ENCODE measurements at places on chromosomes 5 and 9.

DNA sequence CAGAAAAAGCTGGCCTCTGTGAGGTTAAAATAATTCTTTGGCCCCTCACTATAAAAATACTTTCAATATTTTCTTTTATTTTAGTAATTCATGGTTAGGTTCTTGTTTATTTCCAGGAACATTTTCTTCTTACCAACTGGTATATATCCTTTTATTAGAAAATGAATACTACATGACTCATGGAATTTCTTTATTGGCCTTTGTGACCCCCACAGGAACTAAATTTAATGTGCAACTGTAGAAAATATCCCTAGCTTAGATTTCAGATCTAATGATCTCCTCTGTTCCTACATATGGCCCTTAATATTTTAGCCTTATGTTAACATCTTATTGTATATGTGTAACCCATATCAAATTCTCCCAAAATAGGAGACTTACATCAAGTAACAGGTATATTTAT is 429.9 kb downstream of the NR2F1-AS1 start:
- H3K4me3 ChIP-seq: no peak overlapping the region
- no peak for DNase-seq
- no peak overlapping the region for H3K27ac ChIP-seq
- no peaks in the 10 kb centered on the region for H3K27me3 ChIP-seq
- H3K4me1 ChIP-seq: no peaks in the 10 kb centered on the region

DNA sequence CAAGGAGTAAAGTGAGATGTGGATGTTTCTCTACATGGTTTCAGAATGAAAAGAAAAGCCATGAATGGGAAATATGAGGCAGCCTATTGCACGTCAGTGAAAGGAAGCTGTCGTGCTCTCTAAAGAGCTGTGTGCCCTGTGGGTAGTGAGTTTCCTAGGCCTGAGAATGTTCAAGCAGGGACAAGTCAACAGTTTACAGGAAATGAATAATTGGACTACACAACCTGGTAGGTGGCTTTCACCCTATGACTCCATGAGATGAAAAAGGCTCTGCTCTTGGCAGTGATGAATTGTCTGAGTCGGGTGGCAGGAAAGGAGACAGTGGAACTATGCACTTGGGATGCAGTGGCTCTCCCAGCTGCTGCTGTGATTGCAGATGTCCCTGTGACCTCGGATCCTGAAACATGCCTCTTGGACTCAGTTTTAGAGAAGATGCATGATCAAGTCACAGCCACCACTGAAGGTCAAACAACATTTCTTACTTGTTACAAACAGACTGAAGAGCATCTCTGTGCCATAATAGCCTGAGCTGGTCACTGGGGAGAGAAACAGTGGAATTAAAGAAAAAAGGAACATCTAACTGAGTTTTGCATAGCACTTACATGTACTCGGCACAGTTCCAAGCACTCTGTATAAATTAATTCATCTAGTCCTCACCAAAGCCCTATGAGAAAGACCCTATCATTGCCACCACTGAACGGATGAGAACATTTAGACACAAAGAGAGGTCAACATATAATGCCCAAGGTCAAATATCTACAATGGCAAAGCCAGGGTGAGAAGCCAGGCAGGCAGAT is 293.7 kb downstream of the SPOCK1 start:
- H3K27me3 ChIP-seq: no peaks in the 10 kb centered on the region
- H3K36me3 ChIP-seq: no peaks in the 10 kb centered on the region
- H3K4me3 ChIP-seq: no peak overlapping the region
- DNase-seq: no peak
- H3K27ac ChIP-seq: no peak overlapping the region

DNA sequence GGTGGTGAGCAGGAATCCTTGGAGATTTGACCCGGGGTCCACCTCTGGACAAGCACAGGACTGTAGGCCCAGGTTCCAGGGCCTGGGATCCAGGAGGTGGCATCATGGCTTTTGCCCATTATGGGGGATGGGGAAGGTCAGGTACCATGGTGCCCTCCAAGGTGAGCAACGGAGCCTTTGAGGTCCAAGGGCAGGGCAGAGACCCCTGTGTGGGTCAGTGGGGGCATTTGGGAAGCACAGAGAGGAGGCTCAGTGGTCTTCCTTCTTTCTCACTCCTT is 117.7 kb downstream of the RXRA start:
- H3K4me1 ChIP-seq: peaks cover 5% of the 10 kb centered on the region
- no peak for DNase-seq
- H3K27ac ChIP-seq: no peak overlapping the region
- H3K36me3 ChIP-seq: no peaks in the 10 kb centered on the region

- peak; percentile 65 for DNase-seq
- no peaks in the 10 kb centered on the region for H3K27me3 ChIP-seq
- peaks cover 8% of the 10 kb centered on the region for H3K4me1 ChIP-seq
- H3K27ac ChIP-seq: no peak overlapping the region
- no peaks in the 10 kb centered on the region for H3K36me3 ChIP-seq
- H3K4me3 ChIP-seq: no peak overlapping the region
These were observed 17.9 kb upstream of the POC5 start for GRCh38 chr5:75734913-75735789.

DNA sequence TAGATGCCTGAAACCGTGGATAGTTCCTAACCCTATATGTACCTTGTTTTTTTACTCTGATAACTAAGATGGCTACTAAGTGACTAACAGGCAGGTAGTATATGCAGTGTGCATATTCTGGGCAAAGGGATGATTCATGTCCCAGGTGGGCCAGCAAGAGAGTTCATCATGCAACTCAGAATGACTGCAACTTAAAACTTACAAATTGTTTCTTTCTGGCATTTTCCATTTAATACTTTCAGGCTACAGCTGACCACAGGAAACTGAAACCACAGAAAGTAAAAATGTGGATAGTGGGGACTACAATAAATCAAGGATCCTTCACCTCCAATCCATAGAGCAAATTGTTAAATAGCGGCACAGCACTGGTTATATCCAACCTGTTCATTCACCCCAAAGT is 30.7 kb upstream of the VCAN start:
- no peaks in the 10 kb centered on the region for H3K4me1 ChIP-seq
- no peak overlapping the region for H3K4me3 ChIP-seq
- no peak overlapping the region for H3K27ac ChIP-seq
- no peaks in the 10 kb centered on the region for H3K36me3 ChIP-seq
- no peaks in the 10 kb centered on the region for H3K27me3 ChIP-seq

DNA sequence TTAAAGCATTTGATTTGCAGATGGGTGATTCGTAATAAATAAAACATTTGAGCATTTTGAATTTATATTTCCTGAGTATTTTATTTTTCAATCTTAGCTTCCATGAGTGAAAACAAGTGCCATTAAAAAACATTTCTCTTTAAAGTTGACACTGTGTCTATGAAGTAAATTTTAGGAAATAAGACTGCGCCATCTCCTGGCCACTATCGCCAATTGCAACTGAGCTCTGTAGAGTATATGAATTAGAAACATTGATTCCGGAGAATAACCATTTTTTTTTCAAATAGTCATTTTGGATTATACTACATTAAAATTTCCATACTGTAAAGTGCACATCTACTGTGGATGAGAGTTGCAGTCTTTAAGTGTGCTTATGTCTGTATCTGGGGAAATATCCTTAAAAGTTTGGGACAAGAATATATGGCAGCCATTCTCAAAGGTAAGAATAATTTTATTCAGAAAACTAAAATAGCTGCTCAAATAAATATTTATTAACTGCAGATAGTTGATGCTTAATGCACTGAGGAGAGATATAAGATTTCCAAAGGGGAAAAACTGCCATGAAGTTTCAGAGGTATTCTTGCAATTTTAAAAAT is 5.9 kb downstream of the DMRTA1 start:
- no peaks in the 10 kb centered on the region for H3K4me1 ChIP-seq
- no peak overlapping the region for H3K4me3 ChIP-seq
- no peaks in the 10 kb centered on the region for H3K27me3 ChIP-seq
- no peaks in the 10 kb centered on the region for H3K36me3 ChIP-seq
- peak; percentile 56 for DNase-seq

DNA sequence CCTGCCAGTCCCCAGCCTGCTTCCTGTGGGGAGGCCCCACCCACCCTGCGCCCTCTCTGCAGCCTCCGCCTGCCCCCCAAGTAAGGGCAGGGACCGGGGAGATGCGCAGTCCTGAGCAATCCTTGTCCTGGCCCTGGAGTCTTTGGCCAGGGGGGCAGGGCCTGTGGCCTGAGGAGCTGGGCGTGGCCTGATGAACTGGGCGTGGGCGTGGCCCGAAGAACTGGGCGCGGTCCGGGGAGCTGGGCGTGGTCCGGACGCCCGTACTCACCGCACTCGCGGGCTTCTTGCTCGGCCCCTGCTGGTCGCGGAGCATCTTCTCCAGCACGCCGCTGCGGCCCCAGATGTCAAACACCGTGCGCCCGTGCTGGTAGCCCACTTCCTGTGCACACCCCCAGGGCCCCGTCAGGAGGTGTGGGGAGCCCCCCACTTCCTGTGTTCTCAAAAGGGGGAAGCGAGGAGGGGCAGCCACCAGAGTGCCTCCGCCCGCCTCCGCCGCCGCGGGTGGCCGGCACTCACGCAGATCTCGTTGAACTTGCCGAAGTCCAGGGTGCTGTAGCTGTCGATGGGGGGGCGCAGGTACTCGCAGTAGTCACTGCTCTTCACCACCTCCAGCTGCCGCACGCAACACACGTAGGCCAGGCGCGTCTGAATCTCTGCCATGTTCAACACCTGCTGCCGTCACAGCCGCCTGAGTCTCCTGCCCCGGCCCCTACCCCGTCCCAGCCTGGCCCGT is 2.7 kb upstream of the NSMF start:
- 0 out of 2 replicates have a peak, but pooled peaks cover 4% of the 10 kb centered on the region for H3K4me1 ChIP-seq
- no peak overlapping the region for H3K27ac ChIP-seq
- peaks cover 17% of the 10 kb centered on the region for H3K27me3 ChIP-seq
- H3K4me3 ChIP-seq: no peak overlapping the region
- DNase-seq: no peak
- H3K36me3 ChIP-seq: no peaks in the 10 kb centered on the region

DNA sequence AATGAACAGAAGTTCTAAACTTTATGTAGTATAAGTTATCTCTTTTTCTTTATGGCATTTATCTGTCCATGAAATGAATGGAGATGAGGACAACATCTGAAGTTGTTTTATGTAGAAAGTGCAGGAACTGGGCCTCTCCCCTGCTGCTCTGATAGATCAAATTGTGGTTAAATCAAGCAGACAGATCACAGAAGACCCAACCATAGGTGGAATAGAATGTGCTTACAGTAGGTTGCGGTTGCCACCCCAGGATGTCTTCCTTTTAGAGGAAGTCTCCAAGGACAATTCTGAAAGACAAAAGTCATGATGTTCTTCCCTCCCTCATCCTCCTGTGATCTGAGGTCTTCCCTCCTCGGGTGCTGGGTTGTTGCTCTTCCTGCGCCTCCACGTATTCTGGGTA is 12.9 kb downstream of the RASGRF2 start:
- no peaks in the 10 kb centered on the region for H3K27me3 ChIP-seq
- H3K36me3 ChIP-seq: no peaks in the 10 kb centered on the region
- no peak for DNase-seq
- H3K27ac ChIP-seq: no peak overlapping the region

- H3K27ac ChIP-seq: no peak overlapping the region
- no peaks in the 10 kb centered on the region for H3K36me3 ChIP-seq
- no peak for DNase-seq
These were observed 16.1 kb downstream of the ZNF608 start for GRCh38 chr5:124730381-124730780.

GRCh38 chr9:684941-685340 is 156.6 kb upstream of the DMRT1 start:
- no peak overlapping the region for H3K27ac ChIP-seq
- DNase-seq: no peak
- no peaks in the 10 kb centered on the region for H3K4me1 ChIP-seq
- H3K36me3 ChIP-seq: no peaks in the 10 kb centered on the region
- no peak overlapping the region for H3K4me3 ChIP-seq
- H3K27me3 ChIP-seq: no peaks in the 10 kb centered on the region

GRCh38 chr5:61308712-61309111 is 23.3 kb upstream of the ZSWIM6 start:
- no peaks in the 10 kb centered on the region for H3K27me3 ChIP-seq
- no peak overlapping the region for H3K4me3 ChIP-seq
- DNase-seq: no peak
- H3K36me3 ChIP-seq: no peaks in the 10 kb centered on the region

Data from MM.1S (cell line).